SK-N-SH (cell line): ENCODE measurements at places on chromosomes 5 and 9.

GRCh38 chr9:124309667-124310084 is 51.9 kb downstream of the NEK6 start:
- DNase-seq: no peak

DNA sequence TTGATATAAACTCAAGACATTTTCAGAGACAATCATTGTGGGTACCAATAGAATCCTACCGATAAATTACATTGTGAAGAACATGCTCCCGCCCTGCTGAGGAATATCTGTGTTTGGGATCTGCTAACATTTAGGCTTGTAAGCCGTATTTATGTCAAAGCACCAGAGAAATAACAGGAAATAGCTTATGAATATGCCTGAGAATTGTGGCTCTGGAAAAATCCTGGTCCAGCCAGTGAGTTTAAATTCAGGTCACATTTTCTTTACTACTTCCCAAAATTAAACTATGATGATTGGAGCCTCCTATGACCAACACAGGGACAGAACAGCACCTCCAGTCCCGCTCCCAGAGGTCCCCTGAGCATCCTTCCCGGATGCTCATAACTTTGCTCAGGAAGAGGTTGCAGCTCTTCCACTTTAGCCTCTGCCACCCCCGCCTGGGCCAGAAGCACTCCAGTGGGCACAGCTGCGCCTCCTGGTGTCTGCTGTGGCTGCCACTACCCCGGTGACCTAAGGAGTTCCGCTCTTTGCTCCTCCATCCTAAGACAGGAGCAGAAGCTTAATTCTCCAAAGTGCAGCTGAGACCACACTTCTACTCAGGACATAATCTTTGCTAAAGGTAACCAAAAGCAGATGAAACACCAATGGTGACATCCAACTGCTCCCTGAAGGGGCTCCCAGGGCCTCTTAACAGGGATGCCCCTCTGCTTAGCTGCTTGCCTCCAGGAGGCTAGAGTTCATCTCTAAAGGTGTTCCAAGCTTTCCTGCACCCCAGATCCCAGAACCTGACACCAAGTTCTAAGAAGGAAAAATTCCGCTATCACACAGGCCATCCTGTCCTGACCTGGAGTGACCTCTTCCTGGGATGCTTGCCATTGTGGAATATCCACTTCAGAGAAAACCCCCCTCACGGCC is 58.8 kb downstream of the SLC1A1 start:
- DNase-seq: peak; percentile 16

DNA sequence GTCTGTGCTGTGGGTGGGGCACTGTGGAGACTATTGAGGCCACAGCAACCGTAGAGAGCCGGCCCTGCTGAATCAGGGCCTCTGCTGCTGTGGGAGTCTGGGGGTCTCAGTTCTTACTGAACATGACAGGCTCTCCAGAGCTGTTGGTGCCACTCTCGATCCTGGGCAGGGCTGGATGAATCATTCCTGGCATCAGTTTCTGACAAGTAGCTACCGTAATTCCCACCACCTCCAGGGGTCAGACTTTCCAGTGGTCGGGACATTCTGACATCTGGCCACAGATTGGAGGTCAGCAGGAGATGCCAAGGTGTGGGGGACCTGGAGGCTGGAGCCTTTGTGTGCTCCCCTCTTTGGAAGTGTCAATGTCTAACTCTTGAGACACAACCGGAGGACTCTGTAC is 188.4 kb downstream of the IRX2 start:
- peak; percentile 11 for DNase-seq

GRCh38 chr5:55597014-55597981 is 62.5 kb upstream of the PLPP1 start:
- no peak for DNase-seq

DNA sequence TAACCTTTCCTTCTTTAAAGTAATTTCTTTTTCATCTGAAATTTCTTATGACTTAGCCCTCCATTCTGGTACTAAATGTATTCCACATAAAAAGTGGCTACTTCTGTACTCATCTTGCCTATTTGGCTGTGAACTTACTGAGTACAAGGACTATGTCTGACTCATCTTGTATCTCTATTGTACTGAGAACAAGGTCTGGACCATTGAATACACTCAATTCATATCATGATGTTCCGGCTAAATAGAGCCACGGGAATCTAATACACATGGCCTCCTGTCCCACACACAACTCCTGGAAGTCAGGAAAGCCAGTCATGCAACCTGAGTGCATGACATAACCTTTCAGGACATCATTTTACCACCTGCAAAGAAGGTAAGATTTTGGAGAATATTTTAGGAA is 203.9 kb downstream of the PLK2 start:
- no peak for DNase-seq

DNA sequence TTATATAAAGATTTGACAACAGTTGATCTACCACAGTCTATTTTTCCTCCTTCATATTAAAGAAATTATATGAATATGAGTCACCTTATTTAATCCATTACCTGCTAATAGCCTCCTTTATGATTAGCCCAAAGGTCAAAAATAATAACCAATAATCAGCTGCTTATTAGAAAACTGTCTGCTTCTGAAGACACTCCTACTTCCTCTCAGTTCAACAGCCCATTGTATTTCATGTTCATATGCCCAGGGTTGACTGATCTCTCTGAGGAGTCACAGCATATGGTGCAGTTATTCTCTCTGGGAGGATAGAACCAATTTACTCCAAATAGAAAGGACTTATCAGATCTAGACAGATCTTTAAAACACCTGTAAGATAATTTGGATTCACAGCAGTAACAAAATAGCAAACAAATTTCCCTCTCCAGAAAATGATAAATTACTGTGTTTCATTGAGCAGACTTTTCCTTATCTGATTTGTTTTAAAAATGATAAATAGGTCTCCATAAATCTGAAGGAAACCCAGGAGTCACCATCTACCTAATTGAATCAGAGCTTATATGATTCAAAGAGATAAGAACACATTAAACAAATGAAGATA is 180.4 kb upstream of the ITGA1 start:
- DNase-seq: no peak

GRCh38 chr5:54207566-54207965 is 102.8 kb downstream of the ARL15 start:
- no peak for DNase-seq

- peak; percentile 68 for DNase-seq
These were observed 871 bp downstream of the TRIO start for GRCh38 chr5:14143841-14144585.

DNA sequence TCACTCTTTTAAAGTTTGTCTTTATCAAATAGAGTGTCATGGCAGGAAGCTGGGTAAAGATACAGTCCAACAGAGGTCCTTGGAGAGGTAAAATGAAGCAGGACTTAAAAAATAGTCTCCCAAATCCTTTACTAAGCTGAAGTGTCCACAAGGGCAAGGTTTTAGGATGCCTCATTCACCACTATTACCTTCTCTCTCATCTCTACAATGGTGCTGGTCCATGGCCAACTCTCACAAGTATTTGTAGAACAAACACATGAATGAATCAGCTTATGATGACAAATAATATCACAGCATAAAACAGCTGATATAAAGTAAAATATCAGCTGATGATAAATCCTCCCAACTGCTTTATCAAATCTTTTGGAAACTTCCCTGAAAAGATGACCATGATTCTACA is 162.3 kb upstream of the ZNF462 start:
- DNase-seq: no peak

DNA sequence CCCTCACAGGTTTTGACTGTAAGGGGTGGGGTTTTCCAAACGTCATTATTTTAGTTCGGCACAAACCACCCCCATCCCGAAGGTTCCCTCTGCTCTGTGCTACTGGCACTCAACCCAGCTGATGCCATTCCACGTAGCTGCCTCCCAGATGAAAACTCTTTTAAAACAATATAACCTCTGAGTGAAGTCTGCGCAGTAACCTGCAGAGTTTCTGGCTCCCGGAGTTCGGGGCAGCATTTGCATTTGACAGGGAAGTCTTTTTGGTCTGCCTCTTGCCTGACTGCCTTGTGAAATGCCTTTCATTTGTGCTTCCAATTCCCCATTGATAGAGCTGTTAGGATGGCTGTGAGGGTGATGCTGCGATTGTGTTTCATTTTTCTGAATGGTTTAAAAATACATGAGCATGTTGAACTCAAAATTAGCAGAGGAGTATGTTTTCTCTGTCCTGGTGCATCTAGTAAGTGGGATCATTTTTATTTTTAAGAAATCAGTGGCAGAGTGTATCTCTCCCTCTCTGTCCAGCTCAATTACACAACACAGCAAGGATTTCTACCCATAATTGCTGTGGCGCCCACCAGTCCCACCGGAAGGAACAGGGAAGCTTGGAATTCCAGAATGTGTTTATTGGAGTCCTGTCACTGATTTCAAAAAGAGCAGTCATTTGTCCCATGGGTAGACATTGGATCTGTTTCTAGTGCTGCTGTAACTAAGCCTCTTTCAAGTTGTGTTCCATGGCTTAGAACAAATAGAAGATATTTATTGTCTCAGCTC is 24.8 kb downstream of the ADCY2 start:
- DNase-seq: no peak

- no peak for DNase-seq
These were observed 249.7 kb downstream of the ENC1 start for GRCh38 chr5:74390822-74391221.

DNA sequence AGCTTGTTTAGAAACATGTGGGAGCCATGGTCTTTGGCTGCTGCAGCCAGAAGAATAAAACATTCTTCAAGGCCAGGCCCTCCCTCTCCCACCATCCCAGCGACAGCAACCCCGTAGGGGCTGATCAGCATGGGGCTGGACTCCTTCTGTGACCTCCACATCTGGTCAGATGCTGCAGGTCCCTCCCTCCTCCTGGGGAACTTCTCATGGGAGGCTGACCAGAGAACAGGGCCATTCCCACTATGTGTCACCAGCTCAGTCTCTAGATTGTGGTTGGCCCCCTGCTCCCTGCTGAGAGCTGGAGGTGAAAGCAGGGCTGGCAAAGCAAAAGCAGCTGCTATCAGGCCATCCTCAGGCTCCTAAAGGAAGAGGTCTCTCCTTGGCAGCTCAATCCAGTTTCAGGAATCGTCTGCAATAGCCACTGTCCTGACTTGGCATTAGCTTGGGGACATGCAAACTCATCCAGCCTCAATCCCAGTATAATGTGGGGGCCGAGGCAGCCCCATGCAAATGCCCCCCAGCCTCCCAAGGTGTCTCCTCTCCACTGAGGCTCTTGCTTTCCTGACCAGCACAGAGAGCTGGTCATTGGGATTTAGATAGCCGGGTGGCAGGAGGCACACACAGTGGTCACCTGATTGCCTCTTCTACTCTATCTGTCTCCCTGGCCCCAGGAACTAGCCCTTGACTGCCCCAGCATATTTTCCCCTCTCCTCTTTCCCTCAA is 81.5 kb downstream of the NRG2 start:
- DNase-seq: no peak

DNA sequence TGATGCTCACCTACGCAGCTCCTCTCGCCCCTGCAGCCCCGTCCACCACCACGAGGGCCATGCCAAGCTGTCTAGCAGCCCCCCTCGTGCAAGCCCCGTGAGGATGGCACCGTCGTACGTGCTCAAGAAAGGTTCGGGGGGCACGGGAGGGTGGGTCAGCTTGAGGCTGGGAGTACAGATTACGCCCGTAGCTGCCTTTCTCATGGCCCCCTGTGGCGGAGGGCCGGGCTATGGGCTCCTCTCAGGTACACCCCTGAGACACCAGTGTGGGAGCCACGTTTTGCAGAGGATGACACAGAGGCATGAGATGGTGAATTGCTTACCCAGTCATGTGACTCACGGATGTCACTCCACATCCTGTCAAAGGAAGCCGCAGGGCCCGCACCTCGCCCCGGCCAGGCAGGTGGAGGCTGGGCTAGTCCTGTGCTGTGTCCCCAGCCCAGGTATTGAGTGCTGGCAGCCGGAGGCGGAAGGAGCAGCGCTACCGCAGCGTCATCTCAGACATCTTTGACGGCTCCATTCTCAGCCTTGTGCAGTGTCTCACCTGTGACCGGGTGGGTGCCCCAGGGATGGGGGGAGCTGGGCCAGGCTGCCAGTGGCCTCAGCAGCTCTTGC is 33.7 kb downstream of the USP20 start:
- DNase-seq: no peak

- DNase-seq: no peak
These were observed 158.7 kb downstream of the NFIB start for GRCh38 chr9:14155237-14155636.

GRCh38 chr9:108060175-108060574 is 570.6 kb upstream of the KLF4 start:
- no peak for DNase-seq

DNA sequence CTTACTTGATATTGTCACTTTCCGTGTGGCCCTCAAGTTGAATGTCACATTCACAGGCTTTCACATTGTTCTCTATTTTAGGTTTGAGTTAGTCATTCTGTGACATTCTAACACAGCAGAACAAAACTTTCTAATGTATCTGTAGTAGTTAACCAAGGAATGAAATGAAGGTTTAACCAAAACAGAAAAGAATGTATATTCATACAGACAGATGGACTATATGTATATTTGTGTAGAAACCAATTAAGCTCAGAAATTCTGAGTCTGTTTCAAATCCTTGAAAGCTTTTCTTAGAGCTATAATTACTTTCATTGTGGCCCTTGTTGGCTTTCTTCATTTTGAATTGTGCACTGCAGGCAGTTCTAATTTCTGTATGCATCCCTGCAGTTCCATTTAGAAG is 654.7 kb downstream of the LRRC70 start:
- DNase-seq: no peak

- no peak for DNase-seq
These were observed 17.6 kb upstream of the LCP2 start for GRCh38 chr5:170315154-170315553.
